ENCODE measurements at places on chromosomes 7 and 10.

GRCh38 chr7:134710511-134710853 lies 63.8 kb downstream of the BPGM start:
- DNase-seq, result no peak

DNA sequence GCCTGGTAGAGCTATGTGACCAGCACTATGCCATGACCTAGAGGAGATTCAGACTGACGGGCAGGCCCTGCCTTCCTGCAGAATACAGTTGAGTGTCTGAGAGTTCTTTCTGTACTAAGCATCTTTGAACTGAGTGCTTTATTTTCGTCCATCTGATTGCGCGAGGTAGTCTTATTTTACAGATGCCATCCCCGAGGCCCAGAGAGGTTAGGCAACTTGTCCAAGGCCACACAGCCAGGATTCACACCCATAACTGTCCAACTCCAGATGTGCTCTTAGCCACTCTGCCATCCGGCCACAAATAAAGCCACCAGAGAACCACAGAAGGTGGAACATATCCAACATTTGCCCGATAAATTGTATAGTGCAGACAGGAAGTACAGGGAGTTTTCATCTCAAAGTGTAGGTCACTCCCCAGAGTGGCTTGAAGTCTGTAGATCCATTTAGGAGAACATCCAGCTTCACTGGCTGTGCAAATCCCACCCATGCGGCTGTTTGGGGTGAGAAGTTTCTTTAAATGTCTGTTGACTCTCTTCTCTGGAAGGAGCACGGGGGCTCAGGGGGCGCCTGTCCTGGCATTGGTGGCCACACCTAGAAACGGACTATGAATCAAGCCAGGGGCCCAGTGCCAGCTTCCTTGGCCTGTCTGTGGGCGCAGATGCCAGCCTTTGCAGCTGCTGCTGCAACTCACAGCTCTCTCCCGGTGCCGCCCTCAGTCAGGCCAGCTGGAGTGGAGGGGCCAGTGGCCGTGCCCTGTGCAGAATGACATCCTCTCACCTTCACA lies 11.1 kb downstream of the CHST3 start:
- DNase-seq, result no peak

- DNase-seq, result no peak
These were observed 260.9 kb downstream of the ZMYND11 start for GRCh38 chr10:396107-396506.

- no peak for DNase-seq
These were observed 222.0 kb upstream of the ZMIZ1 start for GRCh38 chr10:78846760-78847159.

DNA sequence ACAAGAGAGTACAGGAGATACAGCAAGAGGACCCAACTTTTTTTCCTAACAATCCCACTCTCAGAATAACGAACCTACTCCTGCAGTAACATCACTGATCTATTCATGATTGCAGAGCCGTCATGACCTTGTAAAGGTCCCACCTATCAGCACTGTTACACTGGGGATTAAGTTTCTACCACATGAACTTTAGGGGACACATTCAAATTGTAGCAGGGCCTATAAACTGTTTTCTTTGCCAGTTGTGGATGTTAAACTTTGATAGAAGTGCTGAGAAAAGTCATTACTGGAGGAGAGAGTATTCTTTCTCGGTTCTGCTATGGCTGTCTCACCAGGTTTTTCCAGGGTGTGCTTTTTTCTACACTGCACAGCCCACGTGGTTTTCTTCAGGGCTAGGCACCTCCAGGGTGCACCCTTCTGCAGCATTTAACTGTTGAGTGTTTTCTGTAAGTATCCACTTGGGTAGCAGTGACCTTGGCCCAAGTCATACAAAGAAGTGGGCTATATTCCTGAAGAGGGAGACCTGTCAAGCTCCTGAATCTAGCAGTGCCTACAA lies 131.6 kb upstream of the AHR start:
- no peak for DNase-seq

GRCh38 chr7:31192986-31193385 lies 140.9 kb downstream of the ADCYAP1R1 start:
- no peak for DNase-seq

GRCh38 chr7:66330961-66331360 lies 125.8 kb downstream of the TPST1 start:
- no peak for DNase-seq

DNA sequence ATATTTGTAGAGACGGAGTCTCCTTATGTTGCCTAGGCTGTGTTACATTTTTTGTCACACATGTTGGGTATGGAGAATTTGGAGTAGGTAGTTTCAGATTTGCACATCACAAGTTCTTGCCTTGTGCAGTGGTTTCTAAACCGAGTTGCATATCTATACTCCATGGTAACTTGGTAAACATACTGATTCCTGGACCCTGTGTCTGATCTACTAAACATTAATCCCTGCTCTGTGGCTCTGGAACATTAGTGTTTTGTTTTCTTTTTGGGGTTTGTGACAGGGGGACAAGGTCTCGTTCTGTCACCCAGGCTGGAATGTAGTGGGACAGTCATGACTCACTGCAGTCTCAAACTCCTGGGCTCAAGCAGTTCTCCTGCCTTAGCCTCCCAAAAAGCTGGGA lies 24.7 kb downstream of the AUTS2 start:
- DNase-seq, result no peak

- peak; percentile 45 for DNase-seq
These were observed 237.3 kb upstream of the KLF14 start for GRCh38 chr7:130971297-130971696.

All from CD4-positive, alpha-beta T cell treated with Interleukin-21 for 1 hour (primary cell).